RWPE2 (cell line): ENCODE measurements at places on chromosomes 7 and 10.
A peak's percentile ranks its signal among the peaks of the same experiment; 100 is the strongest.

DNA sequence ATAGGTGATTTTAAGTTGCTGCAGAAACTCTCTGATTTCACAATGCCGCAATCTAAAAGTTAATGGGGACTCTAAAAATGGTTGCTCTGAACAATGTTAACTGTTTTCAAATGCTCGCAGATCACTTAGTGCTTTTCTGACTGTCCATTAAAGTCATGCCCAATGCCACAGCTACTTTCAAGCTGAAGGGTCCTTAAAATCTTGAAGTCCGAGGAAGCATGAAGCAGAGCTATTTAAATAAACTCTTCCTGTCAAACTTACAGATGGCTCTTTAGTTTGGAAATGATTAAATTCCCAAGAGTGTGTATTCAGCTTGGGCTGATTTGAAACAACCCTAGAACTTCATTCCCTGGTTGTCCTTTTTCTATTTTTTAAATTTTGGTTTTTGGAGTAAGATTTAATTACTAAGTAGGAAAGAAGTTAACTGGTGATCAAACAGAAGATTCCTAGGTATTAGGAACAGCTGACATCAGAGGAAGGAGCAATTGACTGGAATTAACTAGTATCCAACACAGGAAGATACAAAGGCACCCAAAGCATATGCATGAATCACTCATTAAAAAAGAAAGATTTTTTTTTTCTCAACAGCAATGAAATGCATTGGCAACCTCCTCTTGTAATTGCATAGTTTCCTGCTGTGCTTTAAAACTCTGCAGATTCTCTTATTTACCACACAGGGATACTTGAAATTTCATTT, 105.1 kb downstream of the NRP1 start:
- DNase-seq: no peak

DNA sequence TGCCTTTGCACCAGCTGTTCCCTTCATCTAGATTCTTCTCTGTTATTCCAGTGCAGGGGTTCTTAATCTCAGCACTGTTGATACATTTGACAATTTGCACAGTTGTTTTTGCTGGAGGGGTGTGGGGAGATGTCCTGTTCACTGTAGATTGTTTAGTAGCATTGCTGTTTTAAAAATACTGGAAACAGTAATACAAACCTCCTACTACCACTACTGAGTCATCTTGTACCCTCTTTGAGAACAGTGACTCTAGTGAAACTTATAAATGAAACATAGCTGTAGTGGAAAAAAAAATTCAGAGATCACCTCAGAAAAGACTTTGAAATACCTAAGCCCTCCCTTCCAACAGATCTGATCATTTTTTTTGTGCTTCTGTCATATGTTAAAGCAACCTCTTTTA, 154.8 kb upstream of the TMEM196 start:
- DNase-seq: no peak

DNA sequence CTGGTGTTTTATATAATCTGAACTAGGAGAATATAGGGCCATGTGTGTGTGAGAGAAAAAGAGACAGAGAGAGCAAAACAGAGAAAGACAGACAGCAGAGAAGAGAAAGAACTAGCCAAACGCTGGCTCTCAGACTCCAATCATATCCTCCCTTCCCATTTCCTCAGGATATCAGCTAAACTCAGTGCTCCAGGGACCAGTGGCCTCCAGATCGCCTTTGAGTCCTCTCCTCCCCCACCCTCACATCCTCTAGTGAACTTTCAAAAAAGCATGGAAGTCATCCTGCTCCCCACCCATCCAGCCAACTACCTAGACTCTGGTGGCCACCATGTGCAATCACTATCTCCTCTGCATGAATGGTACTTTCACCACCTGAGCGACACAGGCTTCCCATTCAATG, 386.1 kb upstream of the NPVF start:
- no peak for DNase-seq

- DNase-seq: no peak
These were observed 99.6 kb upstream of the LYZL1 start for GRCh38 chr10:29189256-29189655.

GRCh38 chr7:90474284-90475210, 5.1 kb downstream of the PTTG1IP2 start:
- peak; percentile 74 for DNase-seq

DNA sequence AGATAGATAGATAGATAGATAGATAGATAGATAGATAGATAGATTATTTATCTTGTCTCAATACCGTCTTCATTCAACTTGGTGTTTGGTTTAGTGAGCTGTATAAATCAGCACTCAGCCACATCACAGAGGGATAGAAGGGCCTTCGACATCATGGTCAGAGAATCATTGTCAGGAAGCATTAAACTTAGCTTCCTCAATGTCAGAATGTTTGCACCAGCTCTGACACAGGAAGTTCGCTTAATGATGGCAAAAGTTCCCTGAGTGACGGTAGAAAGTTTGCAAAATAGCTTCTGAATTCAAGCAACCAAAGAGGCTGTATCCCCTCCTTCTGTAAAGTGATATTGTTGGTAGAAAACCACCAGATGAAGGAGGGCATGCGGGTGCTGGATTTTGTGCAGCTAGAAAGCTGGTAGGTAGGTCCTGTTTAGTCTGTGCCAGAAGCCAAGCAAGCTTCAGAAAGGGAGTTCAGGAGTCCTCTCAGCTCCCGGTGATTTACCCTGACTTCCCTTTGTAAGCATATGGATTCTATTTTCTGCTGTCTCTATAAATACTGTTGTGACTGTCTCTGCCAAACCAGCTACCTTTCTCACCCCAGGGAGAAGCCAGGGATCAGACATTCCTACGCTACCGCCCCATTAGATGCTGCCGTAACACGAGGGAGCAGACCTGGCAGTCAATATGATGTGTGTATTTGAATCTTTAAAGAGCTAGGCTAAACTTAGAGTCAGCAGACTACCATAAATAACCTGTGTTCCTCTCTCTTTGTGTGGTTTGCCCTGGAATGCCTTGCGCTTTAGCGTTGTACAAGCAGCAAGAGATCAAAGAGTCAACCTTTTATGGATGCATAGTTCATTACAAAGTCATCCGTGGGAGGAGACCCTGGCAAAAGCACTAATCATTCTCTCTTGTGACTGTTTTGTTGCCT, 200.5 kb upstream of the KIAA1217 start:
- no peak for DNase-seq

DNA sequence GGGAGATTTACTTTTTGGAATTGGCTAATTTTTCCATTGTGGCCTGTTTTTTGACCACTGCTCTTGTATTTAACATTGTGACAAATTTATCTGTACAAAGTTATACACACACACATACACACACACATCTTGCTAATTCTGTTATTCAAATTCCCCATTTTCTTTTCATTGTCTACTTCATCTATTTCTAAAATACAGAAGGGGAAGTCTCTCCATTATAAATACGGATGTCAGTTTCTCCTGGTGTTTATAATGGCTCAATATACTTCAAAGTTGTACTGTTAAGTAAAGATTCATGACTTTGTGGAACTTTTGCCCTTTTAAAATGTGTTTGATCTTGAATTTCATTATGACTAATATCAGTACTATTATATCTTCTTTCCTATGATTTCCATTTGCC, 81.0 kb downstream of the CNOT4 start:
- DNase-seq: no peak

DNA sequence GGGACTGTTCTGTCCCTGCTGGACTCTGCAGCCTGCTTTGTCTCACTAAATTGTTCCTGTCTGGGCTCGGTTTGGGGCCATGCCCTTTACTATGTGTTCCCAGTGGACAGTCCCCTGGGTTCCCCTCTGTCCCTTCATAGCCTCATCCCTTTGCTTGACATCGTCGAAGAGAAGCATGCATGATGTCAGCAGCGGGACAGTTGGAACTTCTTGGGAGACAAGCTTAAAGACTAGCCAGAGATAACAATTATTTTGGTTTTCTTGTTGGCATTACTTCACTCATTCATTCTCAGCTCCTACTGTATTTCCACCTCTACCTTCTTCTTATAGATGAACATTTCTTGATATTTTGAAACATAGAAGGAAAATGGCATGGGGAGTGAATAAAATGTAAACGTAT, 2.7 kb downstream of the EPHB6 start:
- DNase-seq: no peak

DNA sequence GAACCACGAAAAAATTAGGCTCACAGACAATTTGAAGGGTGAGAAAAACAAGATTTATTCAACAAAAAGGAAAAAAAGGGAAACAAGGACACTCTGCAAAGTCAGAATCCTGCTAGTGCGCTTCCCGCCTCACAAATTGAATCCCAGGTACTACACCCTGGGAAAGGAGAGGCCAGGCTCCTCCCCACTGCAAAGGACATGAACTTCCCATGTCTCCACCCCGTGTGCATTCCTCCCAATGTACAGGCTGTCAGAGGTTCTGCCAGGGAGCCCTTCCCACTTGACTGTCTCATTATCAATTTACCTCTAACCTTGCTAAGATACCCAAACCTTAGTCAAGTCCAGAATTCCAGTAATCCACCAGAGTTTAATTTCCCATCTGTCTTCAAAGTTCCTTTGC, 70.4 kb upstream of the CDK1 start:
- no peak for DNase-seq

GRCh38 chr10:122422266-122422989, 32.0 kb upstream of the ARMS2 start:
- DNase-seq: no peak

GRCh38 chr7:73892003-73892999, 31.3 kb downstream of the TMEM270 start:
- DNase-seq: no peak

DNA sequence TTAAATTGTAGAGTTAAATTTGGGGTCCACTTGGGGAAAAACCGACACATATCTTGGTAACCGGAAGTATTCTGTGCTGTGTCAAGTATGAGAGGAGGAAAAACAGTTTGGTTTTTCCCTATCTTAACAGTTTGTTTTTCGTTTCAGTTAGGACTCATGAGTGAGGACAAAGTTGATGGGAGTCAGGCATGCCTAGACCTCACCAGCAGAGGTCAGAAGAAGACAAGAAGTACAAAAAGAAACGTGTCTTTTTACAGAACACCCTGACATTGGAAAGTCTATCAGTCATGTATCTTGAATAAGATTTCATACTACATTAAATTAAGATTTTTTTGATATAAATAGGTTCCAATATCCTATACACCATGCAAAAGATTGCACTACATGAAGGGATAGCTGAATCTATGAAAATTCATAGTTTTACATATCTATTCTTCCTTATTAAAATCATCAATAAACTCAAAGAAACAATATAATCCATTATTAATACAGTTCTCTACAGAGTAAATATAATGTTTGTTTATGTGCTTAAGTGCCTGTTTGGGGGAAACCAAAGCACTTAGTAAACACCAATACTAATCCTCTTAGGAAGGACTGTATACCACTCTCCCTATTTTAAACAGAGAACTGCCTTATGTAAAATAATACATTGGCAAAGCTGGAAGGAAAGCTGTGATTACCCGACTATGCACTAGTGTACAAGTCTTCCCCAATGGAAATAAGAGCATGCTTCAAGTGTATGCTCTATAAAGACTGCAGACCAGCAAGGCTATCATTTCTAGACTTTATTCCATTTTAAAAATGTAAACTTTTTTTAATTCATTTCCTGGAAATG, 95.6 kb downstream of the USP6NL start:
- no peak for DNase-seq

DNA sequence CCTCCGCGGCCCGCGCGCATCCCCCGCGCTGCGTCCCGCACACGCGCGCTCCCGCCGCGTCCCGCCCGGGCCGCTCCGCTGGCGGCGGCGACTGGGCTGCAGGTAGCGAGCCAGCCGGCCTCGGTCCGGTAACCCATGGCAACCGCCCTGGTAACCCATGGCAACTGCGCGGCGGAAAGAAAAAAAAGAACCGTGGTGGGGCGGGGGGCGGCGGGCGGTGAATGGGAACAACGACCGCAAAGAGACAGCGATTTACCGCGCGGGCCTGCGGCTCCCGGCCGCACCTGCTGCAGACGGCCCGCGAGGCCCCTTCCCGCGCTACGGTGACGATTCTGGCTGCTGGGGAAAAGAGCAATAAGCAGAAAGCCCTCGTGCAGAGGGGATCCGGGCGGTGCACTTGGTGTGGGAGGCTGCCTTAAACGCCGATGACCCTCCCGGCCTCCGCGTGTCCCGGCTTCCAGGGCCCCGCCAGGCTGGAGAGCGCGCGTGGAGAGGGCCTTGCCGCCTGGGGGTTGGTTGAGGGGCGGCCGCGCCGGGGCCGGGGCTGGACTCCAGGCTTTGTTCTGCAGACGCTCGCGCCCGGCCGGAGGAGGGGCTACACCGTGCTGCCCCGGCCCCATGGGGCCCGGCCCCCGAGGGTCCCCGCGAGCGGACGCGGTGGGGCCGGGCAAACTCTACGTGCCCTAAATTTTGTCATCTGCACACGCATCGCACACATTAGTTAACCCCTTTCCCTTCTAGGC, 84.7 kb downstream of the SNX10 start:
- no peak for DNase-seq

- DNase-seq: no peak
These were observed 135.0 kb downstream of the NT5C2 start for GRCh38 chr10:103058034-103058433.

GRCh38 chr10:51367127-51367526, 292.8 kb downstream of the PRKG1 start:
- DNase-seq: no peak

DNA sequence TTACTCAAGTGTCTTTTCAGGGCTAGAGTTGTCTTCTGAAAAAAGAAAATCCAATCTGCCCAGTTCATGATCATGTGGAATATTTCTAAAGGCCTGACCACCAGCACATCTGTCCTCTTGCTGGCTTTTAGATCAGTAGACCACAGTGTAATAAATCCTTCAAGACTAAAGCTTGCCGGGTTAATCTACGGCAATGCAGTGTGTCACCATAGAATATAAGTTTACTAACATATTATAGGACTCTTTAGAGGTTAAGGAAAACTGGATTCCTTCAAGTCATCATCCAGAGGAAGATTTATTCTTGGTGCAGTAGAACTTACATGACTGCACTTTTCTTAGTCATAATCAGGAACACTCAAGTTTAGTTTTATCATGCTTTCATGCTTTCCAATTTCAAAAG, 349.5 kb downstream of the SEMA3D start:
- no peak for DNase-seq

GRCh38 chr7:148242294-148242821, 348.2 kb upstream of the C7orf33 start:
- DNase-seq: no peak

- DNase-seq: no peak
These were observed at the start of gene ASB4 for GRCh38 chr7:95485391-95486123. Gene ASB4, plus strand, starts transcription at chr7:95485943. Its CDS starts 29 bp downstream, at chr7:95485972.

DNA sequence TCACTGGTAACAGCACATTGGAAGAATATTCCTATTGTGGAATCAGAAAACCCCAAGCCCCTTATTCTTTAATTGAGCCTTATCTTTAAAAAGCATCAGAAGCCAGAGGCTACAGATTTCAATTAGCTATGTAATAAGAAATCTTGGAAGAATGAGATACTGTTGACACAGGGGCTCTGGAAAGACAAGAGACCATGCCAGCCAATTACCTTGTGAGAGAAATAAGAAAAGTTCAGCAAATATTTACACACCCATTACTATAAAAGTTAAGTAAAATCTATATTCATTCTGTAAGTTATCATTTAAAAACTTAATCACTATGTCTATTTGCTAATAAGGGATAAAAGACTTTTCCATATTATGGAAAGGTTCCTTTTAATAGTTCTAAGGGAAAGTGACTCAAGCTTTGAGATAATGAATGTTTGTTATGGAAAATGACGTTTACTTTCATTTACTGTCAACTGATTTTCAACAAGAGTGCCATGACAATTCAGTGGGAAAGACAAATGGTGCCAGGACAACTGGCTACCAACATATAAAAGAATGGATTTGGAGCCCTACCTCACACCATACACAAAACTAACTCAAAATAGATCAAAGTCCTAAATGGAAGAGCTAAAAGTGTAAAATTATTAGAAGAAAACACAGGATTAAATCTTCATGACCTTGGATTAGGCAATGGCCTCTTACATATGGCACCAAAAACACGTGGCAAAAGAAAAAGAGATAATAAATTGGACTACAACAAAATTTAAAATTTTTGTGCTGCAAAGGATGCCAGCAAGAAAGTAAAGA, 28.3 kb downstream of the ZFAND2A start:
- DNase-seq: no peak
